ENCODE measurements at places on chromosomes 3 and 15. TPM values are rescaled to one million over a fixed set of nuclear protein-coding genes. Genes with fewer than 3 reads are reported as not detected.

The WDR6 gene
- 36.8 TPM for total RNA-seq

The AGBL1 gene
- not detected for total RNA-seq

The NEK11 gene
- 6.3 TPM for total RNA-seq

The MESP2 gene
- not detected for total RNA-seq

The LRRIQ4 gene
- total RNA-seq: not detected

Measured in SJSA1 (cell line).